Osteoblast (primary cell): ENCODE measurements at places on chromosomes 1 and 21. TPM values are rescaled to one million over a fixed set of nuclear protein-coding genes. Genes with fewer than 3 reads are reported as not detected.

The BCL2L15 gene
- 0.29 and 0.36 TPM in 2 replicates for total RNA-seq

The PRRX1 gene
- 307 and 427 TPM in 2 replicates for total RNA-seq

The PCBP3 gene
- 1.1 and 1.2 TPM in 2 replicates for total RNA-seq

The FCAMR gene
- total RNA-seq: not detected in 2 replicates
